ENCODE measurements at places on chromosomes 16 and 17.
A peak's percentile ranks its signal among the peaks of the same experiment; 100 is the strongest.

DNA sequence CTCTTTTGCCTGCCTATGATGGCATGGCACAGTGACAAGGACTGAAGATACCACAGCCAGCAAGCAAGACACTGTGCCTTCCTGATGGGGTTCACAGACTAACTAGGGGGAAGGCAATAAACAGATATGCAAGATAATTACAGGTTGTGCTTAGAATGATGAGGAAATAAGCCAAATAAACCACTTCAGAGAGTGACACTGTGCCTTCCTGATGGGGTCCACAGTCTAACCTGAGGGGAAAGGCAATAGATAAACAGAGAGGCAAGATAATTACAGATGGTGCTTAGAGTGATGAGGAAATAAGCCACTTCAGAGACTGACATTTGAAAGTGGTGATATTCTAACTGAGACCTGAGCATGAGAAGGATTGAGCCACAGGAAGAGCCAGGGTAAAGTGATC is 84.2 kb downstream of the HS3ST2 start:
- H3K4me3 ChIP-seq = no peak overlapping the region
- H3K4me1 ChIP-seq = peaks cover 3% of the 10 kb centered on the region
- H3K27me3 ChIP-seq = peaks cover 76% of the 10 kb centered on the region
- H3K36me3 ChIP-seq = no peaks in the 10 kb centered on the region
- no peak overlapping the region for H3K27ac ChIP-seq

- no peak overlapping the region for H3K27ac ChIP-seq
- no peak overlapping the region for H3K4me3 ChIP-seq
- no peaks in the 10 kb centered on the region for H3K27me3 ChIP-seq
- H3K4me1 ChIP-seq = no peaks in the 10 kb centered on the region
Observed at GRCh38 chr17:80501741-80502577, 25.6 kb upstream of the NPTX1 start.

DNA sequence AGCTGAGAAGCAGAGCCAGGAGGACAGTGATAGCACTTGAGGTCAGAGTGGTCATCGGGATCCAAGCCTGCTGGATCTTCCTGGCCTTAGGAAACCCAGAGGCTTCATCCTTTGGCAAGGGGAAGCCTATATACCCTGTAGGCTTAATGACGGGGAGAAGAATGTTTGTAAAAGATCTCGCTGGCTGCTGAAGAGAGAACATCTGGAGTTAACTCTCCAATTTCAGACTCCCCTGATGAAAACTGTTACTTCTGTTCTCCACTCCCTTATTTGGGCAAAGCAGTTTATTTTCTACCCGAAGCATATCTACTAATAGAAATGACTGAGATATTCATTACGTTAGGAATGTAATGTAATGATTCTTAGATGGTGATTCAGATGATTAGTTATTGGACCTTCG is 487.0 kb downstream of the CDH13 start:
- no peaks in the 10 kb centered on the region for H3K27me3 ChIP-seq
- no peaks in the 10 kb centered on the region for H3K36me3 ChIP-seq
- no peak overlapping the region for H3K4me3 ChIP-seq

DNA sequence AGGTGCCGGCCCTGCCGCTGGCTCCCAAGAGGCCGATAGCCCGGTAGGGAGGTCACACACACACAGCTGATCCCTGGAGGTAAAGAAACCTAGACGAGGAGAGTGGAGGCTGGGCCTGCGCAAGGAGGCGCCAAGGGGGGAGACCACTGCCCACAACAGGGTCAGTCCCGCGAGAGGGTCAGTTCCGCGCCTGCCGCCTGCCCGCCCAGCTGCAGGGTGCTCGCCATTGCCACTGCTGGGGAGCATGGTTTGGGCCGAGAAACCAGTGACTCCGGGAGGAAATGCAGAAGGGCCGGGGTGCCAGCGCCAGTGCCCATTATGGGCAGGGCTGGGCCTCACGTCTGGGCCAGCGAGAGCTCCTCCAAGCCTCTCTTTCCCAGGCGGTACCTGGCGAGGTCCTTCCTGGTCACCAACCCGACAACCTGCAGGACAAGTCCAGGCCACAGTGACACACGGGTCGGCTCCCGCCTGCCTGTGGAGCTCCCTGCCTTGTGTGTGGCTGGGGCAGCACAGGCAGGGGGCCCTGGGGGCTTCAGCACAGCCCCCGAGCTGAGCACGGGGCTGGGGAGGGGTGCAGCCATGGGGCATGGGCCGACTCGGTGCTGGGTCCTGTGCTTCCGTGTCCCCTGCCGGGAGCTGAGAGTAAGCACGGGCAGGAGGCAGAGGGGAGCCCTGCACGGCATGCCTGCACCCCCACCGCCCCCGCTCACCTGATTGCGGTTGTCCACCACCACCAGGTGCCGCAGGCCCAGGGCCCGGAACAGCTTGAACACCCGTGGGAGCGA is 2.1 kb upstream of the CCDC154 start:
- DNase-seq = no peak
- no peak overlapping the region for H3K27ac ChIP-seq
- no peaks in the 10 kb centered on the region for H3K4me1 ChIP-seq
- no peaks in the 10 kb centered on the region for H3K27me3 ChIP-seq
- H3K4me3 ChIP-seq = no peak overlapping the region

- H3K4me1 ChIP-seq = no peaks in the 10 kb centered on the region
- no peaks in the 10 kb centered on the region for H3K27me3 ChIP-seq
- H3K27ac ChIP-seq = no peak overlapping the region
Observed at GRCh38 chr16:6836766-6837165, 495.9 kb upstream of the RBFOX1 start.

DNA sequence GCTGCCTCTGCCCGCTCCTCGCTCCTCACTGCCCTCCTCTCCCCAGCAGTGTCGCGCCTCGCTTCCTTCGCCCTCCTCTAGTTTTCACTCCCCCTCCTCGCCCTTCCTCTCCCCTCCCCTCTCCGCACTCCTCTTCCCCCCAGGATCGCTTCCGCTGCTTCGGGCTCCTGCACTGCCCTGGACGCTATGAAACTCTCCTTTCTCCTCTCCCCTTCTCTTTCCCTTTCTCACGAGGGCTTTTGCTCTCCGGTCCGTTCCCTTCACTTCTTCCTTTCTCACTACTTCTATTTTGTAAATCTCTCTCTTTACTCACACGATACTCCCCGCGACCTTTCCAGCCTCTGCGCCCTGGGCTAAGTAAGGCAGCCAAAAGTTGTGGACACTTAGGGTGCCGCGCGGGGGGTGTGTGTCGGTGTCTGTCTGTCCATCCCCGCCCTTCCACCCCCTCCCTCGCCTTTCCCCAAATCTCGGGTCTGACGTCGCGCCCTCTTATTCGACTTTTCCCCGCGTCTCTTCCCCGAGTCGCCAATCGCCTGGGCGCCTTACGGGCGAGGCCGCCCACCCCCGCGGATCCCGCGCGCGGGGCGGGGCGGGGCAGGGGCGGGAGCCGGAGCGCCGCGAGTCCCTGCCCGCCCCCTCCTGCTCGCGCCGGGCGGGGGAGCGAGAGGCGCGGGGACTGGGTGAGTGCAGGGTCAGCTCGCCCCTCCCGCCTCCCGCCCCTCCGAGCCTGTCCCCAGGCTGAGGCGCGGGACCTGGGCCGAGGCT is at the start of gene IRX3:
Gene IRX3 (minus strand): TSS at position 422 of the 765 bp plus-strand sequence. CDS start 737 bp downstream, outside the sequence.
- H3K4me1 ChIP-seq = peaks cover 36% of the 10 kb centered on the region
- H3K4me3 ChIP-seq = peak within 1 kb of the TSS; percentile 63
- DNase-seq = no peak
- H3K27me3 ChIP-seq = peaks cover 19% of the 10 kb centered on the region
- peaks cover 18% of the 10 kb centered on the region for H3K36me3 ChIP-seq

DNA sequence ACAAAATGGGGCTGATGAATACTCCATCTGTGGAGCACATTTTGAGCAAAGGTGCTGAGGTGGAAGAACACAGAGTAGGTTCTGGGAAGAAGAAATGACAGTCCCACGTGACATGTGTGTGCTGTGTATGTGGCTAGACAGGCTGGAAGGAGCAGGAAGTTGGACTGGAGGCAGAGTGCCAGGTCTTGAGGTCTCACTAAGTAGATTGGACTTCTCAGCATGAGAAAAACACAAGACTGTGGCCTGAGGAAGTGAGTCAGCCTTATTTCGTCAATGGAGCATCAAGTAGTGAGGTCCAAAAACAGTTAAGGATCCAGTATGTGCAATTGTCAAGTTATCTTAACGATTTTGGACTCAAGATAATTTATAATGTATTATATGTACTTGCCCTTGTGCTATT is 736.5 kb downstream of the KCNJ2 start:
- peak overlapping the region; percentile 14 for H3K27ac ChIP-seq
- H3K4me1 ChIP-seq = no peaks in the 10 kb centered on the region
- H3K27me3 ChIP-seq = no peaks in the 10 kb centered on the region
- no peak for DNase-seq
- no peak overlapping the region for H3K4me3 ChIP-seq

DNA sequence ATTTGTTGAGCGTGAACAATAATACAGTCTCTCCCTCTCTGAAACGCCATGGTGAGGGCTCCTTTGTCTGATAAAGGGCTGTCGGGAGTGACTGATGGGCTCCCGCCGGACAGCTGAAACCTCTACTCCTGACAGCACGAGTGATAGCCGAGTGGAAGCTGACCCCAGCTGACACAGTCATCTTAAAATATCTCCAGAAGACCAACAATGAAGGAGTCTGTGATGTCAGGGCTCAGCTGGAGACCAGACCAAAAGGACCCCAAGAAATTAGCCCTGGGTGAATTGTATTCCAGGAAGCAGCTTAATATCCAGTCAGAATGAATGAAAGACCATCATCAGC is 22.4 kb downstream of the CCDC182 start:
- H3K27ac ChIP-seq = no peak overlapping the region
- no peaks in the 10 kb centered on the region for H3K4me1 ChIP-seq
- DNase-seq = no peak
- H3K4me3 ChIP-seq = no peak overlapping the region
- no peaks in the 10 kb centered on the region for H3K36me3 ChIP-seq
- H3K27me3 ChIP-seq = no peaks in the 10 kb centered on the region
